Non-pigmented ciliary epithelial cell (primary cell): ENCODE measurements at places on chromosomes 11 and 22.

- no peak for DNase-seq
These were observed 63.4 kb downstream of the AAMDC start for GRCh38 chr11:77884186-77884828.

- no peak for DNase-seq
These were observed 73.0 kb upstream of the PHOX2A start for GRCh38 chr11:72316984-72317383.

DNA sequence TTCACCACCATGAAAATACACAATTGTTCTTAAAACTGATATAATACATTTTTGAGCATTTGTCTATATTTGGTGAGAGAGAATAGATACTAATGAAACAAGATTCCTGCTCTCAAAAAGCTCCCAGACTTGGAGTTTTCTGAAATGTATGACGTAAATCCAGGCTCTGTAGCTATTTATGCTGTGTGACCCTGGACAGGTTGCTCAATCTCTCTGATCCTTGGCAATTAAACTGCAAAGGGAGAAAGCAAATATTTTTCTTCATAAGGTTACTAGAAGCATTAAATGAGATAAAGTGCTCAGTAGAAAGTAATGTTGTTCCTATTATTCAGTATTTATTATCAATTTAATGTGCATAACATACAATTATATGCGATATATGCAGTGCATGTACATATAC, 42.5 kb downstream of the SVIP start:
- no peak for DNase-seq

GRCh38 chr22:45172881-45173585, 9.3 kb downstream of the NUP50 start:
- DNase-seq, result no peak

- DNase-seq, result no peak
These were observed 78.3 kb upstream of the SHISAL1 start for GRCh38 chr22:44391015-44391414.

DNA sequence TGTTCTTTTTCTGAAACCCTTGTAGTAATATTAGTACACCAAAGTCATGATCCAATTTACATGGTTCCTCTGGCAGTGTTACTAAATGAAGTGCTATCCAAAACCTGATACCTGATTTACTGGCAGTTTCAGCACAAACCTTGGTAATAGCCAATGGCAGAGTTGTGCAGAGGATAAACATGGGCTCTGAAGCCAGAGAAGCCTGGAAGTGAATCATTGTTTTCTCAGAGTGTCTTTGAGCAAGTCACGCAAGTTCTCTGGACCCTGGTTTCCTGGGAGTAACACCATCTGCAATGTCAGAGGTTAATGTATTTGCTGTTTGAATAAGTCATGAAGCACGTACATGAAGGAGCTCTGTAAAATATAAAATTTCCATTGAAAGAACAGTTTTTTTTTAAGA, 222.3 kb upstream of the NARS2 start:
- peak; percentile 56 for DNase-seq

- no peak for DNase-seq
These were observed 12.5 kb upstream of the MRPL16 start for GRCh38 chr11:59822989-59823566.

DNA sequence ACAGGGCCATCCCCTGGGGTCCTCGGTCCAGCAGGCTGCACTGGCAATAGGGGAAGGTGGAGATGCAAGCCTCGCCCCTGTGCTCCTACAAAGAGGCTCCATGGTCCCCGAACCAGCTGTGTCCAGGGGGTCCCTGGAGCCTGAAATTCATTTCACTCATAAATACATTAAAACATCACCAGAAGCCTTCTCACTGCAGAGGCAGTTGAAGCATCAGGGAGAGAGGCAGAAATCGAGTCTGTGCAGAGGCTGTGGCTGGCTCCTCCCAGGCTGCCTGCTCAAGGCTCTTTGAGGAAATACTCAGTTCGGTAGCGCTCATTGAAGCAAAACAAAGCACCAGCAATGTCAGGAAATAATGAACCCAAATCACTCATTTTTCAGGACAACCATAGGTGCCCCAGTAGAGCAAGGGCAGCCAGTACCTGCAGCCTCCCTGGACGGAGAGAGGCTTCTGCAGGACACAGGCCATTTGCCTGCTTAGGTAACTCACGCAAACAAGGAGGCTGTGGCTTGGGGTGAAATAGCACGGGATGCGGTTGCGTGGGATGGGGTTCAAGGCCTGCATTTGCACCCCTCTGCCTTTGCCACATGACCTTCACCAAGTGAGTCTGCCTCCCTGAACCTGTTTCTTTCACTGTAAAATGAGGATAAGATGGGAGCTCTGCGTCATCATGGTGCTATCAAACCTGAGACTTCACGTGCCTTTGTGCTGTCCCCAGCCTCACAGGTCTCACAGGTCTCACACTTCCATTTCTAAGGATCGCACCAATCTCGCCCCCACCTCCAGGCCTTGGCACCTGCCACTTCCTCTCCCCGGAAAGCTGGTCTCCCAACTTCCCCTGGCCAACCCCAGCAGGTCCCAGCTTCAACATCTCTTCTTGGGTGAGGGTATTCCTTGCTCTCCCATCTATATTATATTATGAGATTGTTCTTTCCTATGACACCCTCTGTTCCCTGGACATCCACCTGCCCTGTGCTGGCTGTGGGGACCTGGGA, 84.3 kb upstream of the SHISAL1 start:
- DNase-seq, result no peak

DNA sequence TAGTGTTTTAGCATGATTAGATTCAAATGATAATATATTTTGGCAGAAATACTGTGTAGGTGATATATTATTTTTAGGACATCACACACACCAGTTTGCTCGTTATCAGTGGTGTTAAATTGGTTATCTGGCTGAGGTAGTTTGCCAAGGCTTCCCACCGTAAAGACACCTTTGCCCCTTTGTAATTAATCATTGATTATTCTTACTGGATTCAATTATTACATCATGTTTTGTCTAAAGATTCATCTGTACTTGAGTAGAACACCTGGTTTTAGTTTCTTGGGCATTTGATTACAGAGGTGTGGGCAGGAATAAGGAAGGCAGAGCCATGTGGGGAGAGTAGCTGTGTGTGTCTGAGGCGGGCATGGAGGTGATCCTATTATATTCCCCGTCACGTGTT, 39.5 kb upstream of the ST14 start:
- DNase-seq, result no peak

DNA sequence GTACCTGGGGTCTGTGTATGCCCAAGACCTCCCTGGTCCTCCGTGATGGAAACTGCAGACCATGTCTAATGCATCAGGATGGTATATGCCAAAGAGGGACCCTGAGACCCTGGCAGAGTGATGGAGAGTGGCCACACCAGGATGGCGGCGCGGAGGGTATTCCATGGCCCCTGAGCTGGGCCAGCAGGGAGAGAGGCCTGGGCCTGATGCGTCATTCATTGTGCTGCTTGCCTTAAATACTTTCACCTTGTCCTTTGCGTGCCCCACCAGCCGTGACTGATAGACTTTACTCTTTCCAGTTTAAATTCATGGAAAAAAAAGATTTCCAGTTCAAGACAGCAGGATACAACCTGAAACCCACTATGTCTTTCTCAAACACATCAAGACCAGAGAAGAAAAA, 5.6 kb upstream of the NDUFV1 start:
- no peak for DNase-seq

GRCh38 chr11:54985731-54986130, 276.2 kb upstream of the TRIM48 start:
- DNase-seq, result no peak

DNA sequence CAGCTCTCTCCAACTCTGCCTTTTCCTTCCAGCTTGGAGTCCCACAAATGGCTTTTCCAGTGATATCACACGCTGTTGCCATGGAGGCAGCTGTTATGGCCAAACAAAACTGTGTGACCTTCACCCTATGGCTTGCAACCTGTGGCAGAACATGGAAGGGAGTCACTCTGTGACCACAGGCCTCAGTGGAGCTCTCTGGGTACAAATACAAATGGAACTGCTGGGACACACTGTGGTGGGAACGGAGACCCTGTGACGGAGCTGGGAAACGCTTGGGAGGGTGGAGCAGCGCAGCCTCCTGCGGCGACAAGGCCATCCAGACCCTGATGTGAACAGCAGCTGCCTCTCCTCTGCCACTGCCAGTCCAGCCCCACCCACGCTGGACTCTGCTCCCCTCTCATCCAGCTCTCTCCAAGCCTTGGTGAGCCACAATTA, 162.5 kb downstream of the ETS1 start:
- DNase-seq, result no peak

DNA sequence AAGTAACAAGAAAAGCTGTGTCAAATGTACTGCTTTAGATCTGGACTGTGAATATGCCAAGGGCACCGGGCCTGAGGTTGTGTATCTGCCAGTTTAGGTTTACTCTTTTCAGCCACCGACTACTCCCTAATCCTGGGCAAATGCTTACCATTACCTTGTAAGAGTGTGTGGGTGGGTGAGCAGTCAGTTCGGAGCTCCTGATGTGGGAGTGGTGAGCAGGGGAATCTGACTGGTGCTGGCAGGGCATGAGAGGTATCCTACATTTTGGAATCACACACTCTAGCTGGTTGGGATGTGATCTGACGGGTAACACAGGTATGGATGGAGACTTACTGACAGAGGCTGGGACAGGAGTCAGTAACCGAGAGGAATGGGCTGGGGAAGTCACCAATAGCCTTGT, 2.6 kb upstream of the FAM180B start:
- DNase-seq, result no peak

GRCh38 chr11:121590772-121591404, 138.1 kb upstream of the SORL1-AS1 start:
- no peak for DNase-seq

GRCh38 chr11:92859156-92859690, 110.2 kb upstream of the MTNR1B start:
- DNase-seq, result no peak

GRCh38 chr11:1868056-1868635, 15.3 kb downstream of the LSP1 start:
- DNase-seq, result no peak

- no peak for DNase-seq
These were observed 9.6 kb downstream of the PARVB start for GRCh38 chr22:44033694-44034093.

- no peak for DNase-seq
These were observed 28.4 kb downstream of the PRDM10 start for GRCh38 chr11:129974237-129974636.

- DNase-seq, result no peak
These were observed 53.8 kb downstream of the ADM start for GRCh38 chr11:10358696-10359095.

- DNase-seq, result no peak
These were observed 4.4 kb upstream of the SREBF2 start for GRCh38 chr22:41828516-41828915.

DNA sequence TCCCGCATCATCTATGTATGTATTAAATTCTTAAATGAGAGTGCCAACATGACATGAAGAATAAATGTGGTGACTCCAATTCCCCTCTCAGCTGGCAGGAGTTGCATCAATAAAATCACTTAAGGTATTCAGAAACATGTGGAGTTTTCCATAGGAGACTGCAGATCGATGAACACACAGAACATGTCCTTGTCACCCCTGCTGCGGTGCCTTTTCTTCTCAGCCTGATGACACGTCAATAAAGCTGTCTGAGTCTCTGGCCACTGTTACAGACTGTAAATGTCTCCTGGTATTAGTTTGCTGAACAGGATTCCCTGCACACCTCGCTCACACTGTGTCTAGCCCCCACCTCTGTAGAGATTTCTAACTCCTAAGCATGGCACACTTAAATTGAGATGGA, 460.5 kb downstream of the LRRC4C start:
- DNase-seq, result no peak

- DNase-seq, result no peak
These were observed 368.3 kb downstream of the SHANK2 start for GRCh38 chr11:70883973-70884623.

- no peak for DNase-seq
These were observed 49.3 kb downstream of the IGLL1 start for GRCh38 chr22:23530766-23531282.

DNA sequence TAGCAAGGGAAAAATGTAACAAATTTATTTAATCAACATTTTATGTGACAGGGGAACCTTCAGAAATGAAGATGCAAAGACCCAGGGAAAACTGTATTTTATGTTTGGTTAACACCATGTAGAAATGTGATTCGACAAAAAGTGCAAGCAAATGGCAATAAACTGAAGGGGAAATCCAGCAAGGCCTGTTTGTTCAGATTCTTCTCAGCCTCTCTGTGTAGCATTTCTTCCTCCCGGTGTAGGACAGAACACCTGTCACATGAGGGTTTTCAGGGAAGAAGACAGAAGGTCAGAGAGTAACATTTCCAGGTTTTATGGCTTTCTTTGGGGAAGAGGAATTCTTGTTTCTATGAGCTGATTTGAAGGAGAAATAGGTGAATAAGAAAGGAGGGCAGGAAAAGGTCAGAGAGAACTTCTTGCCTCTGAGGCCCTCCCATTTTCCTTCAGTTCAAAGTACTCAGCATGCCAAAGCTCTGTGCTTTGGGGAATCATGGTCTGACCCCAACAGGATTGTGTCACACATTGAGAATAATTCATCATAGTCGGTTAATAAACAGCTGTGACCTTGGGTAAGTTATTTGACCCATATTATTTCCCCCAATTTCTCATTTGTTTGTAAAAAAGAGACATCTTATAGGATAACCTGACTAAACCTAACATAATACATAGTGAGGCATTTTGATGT, 45.5 kb upstream of the ME3 start:
- DNase-seq, result no peak

GRCh38 chr11:11626128-11626527, 4.3 kb upstream of the GALNT18 start:
- DNase-seq, result no peak

GRCh38 chr11:14029971-14030920, 67.7 kb downstream of the SPON1 start:
- no peak for DNase-seq

- no peak for DNase-seq
These were observed 599.1 kb downstream of the BRD1 start for GRCh38 chr22:49228431-49229037.

GRCh38 chr11:111798279-111798678, 32.1 kb upstream of the PPP2R1B start:
- DNase-seq, result no peak

GRCh38 chr22:30244066-30244465, 2.5 kb downstream of the LIF start:
- DNase-seq, result no peak

GRCh38 chr11:13169709-13170108, 107.9 kb upstream of the BMAL1 start:
- DNase-seq, result peak; percentile 64

- no peak for DNase-seq
These were observed 25.4 kb downstream of the CNTF start for GRCh38 chr11:58647866-58648265.

DNA sequence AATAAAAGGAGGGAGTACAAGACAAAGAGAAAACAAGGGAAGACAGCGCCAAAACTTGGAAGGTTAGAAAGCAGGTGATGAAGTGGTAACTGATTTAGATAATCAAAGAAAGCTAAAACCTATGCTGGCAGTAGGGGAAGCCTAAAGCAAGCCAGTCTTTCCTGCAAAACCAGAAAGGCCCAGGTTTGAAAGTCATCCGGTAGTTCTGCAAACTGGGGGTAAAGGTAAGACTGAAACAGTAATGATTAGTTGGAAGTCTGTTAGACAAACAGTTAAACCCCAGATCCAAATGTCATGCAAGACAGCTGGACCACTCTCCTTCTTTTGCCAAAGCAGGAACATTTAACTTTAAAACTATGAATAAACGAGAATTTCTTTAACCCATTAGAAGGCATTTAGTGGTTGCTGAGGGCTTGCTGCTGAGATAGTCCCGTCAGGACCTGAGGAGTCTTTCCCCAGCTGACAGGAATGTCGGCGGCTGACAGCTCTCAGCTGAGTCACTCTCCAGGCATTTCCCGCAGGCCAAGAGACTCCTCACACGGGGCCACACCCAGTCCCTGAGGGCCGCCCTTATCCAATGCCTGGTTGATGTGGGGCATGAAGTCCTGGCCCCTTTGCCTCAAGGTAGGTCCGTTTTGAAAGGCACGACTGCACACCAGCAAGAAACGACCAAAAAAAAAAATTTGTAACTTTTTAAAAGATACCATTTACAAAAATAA, 36.3 kb upstream of the CFAP300 start:
- DNase-seq, result peak; percentile 60
